Thoracic aorta (tissue), 2 donors: ENCODE measurements at places on chromosomes 6 and 20.

GRCh38 chr6:168000198-168001028, 2.9 kb downstream of the KIF25 start:
- no peak for DNase-seq

DNA sequence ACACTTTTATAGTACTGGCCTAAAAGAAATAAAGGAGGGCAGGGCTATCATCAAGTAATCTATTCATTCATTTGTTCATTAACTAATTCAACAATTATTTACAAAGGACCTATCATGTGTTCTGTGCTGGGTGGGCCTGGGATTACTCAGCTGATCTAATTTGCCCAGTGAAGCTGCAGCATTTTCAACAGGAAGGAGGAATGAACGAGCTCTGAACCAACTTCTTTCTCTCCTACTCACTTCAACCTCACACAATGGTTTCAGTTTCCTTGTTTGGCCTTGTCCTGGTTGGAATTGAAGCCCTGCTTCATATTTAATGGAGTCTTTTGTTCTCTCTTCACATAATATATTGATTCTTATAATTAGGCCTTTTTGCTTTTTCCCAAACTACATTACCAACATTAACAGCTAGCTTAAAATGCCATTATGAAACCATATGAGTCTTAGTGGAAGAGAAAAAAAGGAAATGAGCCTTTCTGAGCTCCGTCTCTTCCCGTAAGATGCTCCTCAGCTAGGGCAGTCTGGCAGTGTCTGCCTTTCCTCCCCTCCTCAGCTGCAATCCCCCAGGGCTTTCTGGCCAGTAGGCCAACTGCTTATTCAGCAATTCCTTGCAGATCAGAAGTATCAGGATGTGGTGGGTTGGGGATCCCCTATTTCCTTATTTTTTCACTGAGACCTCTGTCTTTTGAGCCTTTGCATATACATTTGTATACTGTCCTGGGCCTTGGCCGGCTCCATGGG, 79.4 kb upstream of the NRN1 start:
- DNase-seq: no peak

GRCh38 chr6:42049948-42050296, 402 bp upstream of the TAF8 start:
- DNase-seq: no peak

DNA sequence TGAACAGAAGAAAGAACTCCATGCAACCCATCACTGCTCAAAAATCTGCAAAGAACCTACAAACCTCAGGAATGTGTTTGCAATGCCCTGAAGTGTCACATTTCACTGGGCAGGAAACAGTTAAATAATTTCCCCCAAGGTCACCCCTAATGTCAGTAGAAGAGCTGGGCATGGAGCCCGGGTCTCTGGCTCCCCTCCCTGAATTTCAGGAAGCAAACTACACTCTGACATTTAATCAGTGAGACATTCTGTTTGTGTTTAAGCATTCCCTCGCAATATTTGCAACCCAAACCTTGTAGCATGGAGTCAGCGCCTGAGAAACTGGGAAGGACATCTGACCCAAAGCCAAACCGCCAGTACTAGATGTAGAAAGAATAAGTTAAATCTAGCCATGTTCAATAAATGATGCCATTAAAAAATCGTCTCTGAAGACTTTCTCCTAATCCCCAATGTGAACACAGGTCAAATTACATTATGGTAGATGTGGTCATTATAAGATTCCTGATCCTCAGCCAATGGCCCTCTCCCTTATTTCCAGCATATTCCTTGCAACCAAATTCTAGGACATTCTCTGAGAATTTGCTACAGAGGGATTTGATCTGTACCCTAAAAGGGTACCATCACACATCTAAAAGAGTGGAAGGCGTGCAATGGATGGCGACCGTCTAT, 91.2 kb upstream of the ADTRP start:
- no peak for DNase-seq

DNA sequence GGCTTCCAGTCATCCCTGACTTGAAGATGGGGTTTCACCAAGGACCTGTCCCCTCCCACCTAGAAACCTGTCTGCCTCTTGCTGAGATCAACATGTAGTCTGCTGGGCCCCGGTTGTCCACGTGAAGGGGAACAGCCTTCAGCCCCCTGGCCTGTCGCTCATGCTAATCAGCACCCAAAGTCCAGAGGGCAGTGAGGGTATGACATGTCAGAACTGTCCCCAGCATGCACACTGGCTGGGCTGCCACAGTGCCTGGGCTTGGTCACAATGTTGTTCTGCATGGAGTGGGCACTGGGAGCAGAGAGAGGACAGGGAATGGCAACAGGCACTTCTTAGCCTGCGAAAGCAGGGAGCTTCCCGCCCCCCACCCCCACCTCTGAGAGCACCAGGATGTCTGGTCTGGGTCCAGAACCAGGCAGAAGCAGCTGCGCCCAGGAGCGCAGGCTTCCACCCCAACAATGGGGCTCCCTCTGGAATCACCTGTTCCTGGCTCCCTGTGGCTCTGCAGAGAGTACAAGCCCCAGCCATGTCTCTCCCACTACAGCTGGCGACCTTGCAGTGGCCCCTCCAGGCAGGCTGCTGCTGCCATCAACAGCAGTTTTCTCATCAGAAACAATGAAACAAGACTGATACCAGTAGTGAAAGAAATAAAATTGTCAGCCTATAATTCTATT, 182.7 kb downstream of the KHDRBS2 start:
- DNase-seq: no peak

DNA sequence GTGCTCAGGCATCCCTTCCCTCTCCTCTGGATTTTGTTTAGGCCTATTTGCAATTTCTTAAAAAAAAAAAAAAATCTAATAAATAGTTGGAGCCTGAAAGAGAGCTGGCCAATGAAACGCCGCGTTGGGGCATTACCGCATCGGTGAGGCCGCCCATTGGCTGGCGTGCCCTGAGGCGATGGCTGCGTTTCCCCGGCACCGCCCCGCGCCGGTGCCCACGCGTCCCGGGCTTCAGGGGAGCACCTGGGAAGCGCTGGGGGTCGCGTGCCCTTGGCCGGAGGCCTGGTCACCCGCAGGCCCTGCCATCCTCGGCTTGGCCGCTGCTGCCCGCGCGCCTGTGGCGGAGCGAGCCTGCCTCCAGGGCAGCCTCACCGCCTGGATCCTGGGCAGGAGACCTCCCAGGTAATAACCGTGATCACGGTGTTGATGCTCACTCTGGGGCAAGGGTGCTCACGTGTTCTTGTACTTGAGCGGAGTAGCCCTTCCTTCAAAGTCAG, 155.4 kb downstream of the NRN1 start:
- no peak for DNase-seq

DNA sequence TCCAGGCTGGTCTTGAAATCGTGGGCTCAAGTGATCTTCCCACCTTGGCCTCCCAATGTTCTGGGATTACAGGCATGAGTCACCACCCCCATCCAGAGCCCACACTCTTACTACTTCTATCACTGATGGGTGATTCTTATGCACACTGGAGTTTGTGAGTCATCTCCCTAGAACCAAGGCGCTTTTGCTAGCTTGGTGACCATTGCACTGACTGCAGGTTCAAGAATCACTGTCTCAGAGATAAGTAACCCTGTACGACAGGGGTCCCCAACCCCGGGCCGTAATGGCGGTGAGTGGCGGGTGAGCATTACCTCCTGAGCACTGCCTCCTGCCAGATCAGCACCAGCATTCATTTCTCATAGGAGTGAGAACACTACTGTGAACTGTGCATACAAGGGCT, 118.8 kb downstream of the MAP3K7 start:
- DNase-seq: no peak

- no peak for DNase-seq
Observed at GRCh38 chr6:105900125-105900937, 185.8 kb upstream of the PRDM1 start.
